ENCODE measurements at places on chromosomes 5 and 9. TPM values are rescaled to one million over a fixed set of nuclear protein-coding genes. Genes with fewer than 3 reads are reported as not detected.
A peak's percentile ranks its signal among the peaks of the same experiment; 100 is the strongest.

PDZD2 gene
- 0.29 TPM for total RNA-seq

DNA sequence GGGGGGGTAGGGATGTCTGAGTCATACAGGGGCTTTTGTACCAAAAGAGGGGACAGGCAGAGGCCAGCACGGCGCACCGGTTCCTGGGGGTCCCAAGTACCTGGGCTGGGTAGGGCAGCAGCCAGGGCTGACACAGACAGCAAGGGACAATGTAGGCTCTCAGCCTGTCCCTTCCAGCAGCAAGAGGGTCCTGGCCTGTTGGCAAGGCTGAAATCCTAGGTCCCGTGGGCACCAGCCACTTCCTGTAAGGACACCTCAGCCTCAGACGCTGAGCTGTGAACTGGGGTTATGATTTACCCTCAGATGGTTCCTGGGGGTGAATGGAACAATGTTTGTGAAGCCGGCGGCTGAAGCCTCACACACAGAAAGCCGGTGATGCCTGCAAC lies 41.3 kb downstream of the NACC2 start:
- no peak overlapping the region for H3K4me3 ChIP-seq
- peaks cover 19% of the 10 kb centered on the region for H3K4me1 ChIP-seq
- peak overlapping the region; percentile 80 for H3K27ac ChIP-seq
- peaks cover 6% of the 10 kb centered on the region for H3K36me3 ChIP-seq

- H3K36me3 ChIP-seq = no peaks in the 10 kb centered on the region
- H3K4me1 ChIP-seq = peaks cover 13% of the 10 kb centered on the region
- no peak overlapping the region for H3K4me3 ChIP-seq
- DNase-seq = no peak
- no peak overlapping the region for H3K27ac ChIP-seq
Measured at GRCh38 chr5:137182576-137182975, 316.6 kb downstream of the SPOCK1 start.

DNA sequence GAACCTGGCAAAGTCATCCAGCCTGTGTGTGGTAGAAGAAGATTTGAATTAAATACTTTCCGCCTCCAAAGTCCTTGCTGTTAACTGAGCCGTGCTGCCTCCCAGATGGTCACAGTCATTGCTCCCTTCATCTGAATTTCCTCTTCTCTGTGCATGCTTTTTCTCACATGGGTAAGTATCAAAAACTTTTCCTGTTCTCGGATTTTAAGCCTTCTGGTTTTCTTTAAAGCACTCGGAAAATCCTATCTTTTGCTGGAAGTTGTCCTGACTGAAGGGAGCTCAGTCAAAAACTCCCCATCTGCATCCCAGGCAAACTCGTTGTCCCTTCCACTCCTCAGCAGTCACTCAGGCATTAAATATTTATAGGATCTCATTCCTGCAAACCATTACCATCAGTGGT lies 290.0 kb upstream of the PIK3R1 start:
- no peaks in the 10 kb centered on the region for H3K27me3 ChIP-seq
- no peak overlapping the region for H3K27ac ChIP-seq
- no peak overlapping the region for H3K4me3 ChIP-seq
- H3K4me1 ChIP-seq = no peaks in the 10 kb centered on the region

All from osteoblast (primary cell).